Stimulated activated CD4-positive, alpha-beta T cell treated with anti-CD3 and anti-CD28 coated beads, Interleukin-1b, Interleukin-23, amount 100 ng/mL, for 1 hour (primary cell): ENCODE measurements at places on chromosomes 6 and 20.

DNA sequence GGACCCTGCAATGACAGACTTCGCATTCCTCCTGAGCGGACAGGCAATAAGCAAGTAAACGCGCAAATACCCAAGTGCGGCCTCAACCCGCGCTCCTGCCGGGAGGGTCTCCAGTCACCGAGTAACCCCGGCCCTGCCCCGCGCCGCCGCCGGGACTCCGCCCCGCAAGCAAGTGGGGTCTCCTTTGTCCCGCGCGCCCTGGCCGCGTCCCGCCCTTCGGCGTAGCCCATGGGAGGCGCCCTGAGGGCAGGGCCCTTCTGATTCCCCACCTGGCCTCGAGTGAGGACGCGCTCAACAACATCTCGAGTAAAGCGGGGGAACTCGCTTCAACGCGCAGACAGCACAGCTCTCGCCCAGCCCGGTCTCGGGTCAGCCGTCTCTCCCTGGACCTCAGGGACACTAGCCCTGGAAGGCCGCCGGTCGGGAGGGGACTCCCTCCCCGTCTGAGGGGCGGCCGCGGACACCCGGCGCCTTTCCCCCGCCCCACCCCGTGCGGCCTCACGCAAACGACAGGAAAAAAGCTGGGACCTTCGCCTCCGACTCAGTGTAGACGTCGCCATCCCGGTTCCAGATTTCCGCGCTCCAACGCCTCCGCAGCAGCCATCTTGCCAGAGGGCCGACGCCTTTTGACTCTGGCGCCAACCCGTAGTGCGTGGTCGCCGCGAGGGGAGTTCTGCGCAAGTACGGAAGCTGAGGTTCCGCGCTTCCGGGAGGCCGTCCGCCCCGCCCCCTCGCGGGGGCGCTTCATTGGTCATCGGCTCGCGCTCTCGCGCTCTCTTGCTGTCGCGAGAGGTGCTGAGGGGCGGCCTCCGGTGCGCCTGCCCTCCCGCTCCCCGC lies 461 bp upstream of the GID8 start:
- DNase-seq = peak; percentile 92

DNA sequence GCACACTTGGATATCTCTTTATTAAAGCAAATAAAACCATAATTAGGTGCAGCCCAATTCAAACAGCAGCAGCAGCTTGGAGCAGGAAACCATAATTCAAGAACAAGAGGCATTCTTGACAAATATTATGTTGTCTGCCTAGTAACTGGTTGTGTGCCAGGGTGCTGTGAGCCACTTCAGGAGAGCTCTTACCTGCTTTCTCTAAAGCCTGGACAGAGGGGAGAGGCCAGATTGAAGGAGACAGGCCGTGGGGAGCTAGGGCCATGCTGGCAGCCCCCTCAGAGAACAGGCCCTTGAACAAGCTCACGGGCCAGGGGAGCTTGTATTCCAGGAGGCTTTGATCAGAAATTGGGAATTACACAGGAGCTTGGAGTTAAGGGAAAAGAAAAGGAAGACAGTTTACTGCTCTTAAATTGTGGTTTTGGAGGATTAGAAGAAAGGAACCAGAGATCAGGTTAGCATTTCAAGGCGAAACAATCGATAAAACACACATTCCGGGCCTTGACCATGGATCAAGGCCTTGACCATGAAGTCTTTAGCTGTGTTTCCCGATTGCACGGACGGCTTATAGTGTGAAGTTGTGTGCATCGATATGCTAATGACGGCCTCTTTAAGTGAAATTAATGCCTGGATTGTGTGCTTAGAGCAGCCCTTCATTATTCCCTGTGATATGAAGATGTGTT lies 69.8 kb upstream of the NKX2-2 start:
- DNase-seq = no peak

DNA sequence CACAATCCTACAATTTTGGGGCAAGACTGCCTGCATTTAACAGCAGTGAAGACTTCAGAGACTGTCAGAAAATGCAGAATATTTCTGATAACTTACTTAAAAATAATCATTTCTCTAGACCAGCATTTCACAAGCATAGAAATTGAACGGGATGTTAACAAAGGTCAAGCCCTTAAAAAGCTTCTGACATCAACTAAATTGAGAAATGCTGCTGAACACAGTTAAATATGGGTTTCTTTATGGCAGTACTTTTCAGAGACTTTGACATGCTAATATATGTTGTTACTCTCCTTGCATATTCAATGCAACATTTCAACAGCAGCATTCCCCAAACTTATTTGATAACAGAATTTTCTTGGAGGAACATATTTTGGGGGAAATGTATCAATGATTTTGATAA lies 84.5 kb downstream of the KIF13A start:
- no peak for DNase-seq

GRCh38 chr6:129555206-129555832 lies 154.7 kb downstream of the ARHGAP18 start:
- no peak for DNase-seq

DNA sequence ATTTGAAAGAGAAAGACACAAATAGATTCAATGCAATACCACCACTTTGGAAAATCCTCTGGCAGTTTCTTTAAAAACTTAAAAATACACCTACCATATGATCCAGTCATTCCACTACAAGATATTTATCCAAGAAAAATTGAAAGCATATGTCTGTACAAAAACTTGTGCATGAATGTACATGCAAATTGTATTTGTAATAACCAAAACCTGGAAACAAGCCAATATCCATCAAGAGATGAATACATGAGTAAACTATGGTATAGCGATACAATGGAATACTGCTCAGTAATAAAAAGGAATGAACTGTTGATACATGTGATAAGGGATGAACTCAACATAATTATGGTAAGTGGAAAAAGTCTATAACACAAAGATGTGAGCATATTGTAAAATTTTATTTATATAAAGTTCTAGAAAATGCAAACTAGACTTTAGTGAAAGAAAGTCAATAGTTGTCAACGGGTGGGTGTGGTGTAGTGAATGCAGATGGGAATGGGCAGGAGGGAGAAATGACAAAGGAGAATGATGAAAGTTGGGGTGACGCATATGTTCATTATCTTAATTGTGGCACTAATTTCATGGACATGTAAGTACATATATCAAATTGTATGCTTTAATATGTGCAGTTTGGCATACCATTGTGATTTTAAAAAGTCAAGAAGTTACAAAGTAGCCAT lies 347.5 kb downstream of the SAMD5 start:
- no peak for DNase-seq

DNA sequence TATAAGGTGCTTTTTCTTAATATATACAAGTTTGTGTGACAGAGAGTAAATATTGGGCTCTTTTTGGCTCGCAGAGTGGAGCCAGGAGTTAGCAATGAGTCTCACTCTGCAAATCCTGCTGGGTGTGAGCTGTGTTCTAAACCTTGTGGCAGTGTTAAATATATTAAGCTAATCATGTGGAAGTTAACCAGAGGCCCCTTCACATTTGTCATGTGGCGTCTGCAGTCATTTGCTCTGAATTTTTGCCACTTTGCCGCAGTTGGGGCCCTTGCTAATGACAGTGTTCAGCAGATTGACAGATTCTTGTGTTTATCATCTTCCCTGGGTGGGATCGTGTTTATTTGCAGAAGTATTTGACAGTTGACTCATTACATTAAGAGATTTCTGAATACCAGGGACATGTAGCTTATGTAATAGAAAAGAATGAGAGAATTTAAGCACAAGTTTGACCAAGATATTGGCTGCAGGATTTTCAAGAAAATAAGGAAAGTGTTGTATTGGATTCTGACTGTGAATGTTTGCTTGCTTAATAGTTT lies 37.9 kb downstream of the SPATA2 start:
- no peak for DNase-seq

DNA sequence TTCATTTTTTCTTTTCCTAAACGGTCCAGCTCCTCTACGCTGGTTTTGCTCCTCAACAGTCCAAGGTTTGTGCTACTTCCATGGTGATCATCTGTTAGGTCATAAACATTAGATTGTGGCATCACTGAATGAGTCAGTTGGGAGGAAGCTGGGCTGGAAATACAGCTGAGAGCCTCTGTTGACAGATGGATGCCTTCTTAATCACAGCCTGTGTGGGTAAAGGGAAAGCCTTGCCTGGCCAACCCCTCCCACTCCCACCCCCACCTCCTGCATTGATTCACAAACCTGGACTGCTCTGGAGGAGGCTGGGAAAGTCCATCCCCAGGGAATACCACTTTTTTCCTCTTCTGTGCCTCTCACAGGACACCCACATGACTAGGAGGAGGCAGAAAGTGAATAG lies 180.6 kb upstream of the CCN2 start:
- no peak for DNase-seq

GRCh38 chr6:4948781-4949450 lies 54.9 kb downstream of the RPP40 start:
- DNase-seq = no peak

DNA sequence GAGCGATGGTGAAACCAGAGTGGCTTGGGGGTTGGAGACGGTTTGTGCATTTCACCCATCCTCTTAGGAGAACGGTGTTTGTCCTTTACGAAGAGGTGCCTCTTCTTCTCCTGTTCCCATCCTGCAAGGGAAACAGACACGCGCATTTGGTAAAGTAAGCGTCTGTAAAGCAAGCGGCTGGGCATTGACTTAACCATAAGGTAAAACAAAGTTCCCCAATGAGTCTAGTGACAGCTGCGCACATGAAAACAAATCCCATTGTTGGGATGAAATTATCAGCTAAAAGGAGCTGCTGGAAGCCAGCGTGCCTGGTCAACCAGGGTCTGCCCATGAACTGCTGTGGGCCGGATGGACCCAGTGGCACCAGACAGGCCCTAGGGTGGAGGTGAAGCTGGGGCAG lies 5.8 kb downstream of the BHLHE23 start:
- DNase-seq = no peak

- no peak for DNase-seq
These were observed 587 bp upstream of the MAS1 start for GRCh38 chr6:159890201-159890600.

- DNase-seq = peak; percentile 26
These were observed 104.1 kb upstream of the TRAF3IP2 start for GRCh38 chr6:111709615-111710398.

DNA sequence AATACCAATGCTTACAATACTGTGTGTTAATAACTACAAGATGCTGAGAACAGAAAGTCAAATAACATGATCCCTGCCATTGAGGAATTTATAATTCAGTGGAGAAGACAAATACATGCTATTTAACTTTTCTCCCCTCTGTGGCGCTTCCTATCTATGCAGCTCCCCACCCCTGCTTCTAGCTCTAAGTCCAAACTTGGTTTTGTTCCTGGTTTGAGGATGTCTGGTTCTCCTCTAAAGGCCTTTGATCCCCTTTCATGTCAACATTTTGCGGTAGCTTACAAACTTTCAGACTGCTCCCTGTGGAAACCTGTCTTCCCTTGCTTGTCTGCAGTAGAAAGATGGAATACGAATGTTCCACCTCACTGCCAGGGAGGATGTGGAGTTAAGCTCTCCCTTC lies 18.4 kb upstream of the REPS1 start:
- no peak for DNase-seq

GRCh38 chr20:9506280-9506821 lies 8.0 kb upstream of the LAMP5 start:
- DNase-seq = no peak

GRCh38 chr6:151141685-151142084 lies 98.1 kb upstream of the AKAP12 start:
- DNase-seq = no peak

- DNase-seq = no peak
These were observed 113.9 kb upstream of the SLC35B3 start for GRCh38 chr6:8549074-8549790.

DNA sequence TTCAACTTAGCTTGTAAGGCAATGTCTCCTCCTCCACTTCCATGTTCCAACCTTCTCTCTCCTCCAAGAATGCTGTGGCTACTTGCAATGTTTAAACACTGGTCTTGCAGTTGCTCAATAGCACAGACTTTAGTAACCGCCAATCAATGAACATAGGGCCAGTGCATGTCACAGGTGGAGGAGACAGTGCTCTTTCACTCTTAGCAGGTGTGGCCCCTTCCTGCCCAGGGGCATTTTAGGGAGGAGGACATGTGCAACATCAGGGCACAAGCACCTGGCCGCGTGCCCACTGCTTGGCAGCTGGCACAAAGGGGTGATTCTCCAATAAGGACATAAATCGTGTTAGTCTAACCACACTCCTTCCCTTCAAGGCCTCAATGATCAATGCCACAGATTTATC lies 41.3 kb downstream of the ADGRF1 start:
- DNase-seq = no peak

DNA sequence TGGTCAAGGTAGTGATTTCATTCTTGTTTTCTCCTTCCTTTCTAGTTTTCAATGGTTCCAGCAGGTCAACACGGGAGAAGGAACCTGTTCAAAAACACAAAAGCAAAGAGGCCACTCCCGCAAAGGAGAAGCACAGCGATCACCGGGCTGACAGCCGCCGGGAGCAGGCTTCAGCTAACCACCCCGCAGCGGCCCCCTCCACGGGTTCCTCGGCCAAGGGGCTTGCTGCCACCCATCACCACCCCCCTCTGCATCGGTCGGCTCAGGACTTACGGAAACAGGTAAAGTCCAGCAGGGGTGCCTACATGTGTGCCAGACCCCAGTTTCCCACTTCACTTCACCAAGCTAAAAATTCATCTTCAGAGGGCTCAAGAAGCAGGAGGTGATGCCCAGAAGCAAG lies 175.6 kb downstream of the DTNBP1 start:
- DNase-seq = no peak

- no peak for DNase-seq
These were observed 10.0 kb upstream of the PRR18 start for GRCh38 chr6:166318227-166318626.
